BJ (cell line): ENCODE measurements at places on chromosomes 3 and 15.
A peak's percentile ranks its signal among the peaks of the same experiment; 100 is the strongest.

DNA sequence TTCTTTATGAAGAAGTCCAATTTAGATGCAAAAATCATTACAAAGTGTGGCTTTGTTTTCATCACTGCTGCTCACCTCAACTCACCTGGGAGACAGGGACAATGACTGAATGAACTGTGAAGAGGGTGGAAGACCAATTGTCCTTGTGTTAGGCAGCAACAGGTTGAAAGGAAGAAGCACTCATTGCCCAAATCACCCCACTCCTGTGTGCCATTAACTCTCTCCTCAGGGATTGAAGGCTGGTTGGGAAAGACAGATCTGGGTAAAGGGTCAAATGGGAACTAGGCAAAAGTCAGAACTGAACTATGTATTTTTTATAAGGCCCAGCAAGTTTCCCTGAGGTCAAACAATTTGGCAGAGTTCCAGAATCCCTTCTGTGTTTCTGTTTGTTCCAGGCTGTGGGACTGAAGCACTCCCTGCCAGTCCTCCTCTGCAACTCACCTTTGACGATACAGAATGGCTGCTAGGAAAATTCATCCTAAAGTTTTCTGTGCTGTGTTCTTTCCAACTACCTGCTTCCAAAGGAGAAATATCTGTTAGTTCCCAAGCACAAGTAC lies 68.6 kb upstream of the CCDC39 start:
- no peak for DNase-seq

DNA sequence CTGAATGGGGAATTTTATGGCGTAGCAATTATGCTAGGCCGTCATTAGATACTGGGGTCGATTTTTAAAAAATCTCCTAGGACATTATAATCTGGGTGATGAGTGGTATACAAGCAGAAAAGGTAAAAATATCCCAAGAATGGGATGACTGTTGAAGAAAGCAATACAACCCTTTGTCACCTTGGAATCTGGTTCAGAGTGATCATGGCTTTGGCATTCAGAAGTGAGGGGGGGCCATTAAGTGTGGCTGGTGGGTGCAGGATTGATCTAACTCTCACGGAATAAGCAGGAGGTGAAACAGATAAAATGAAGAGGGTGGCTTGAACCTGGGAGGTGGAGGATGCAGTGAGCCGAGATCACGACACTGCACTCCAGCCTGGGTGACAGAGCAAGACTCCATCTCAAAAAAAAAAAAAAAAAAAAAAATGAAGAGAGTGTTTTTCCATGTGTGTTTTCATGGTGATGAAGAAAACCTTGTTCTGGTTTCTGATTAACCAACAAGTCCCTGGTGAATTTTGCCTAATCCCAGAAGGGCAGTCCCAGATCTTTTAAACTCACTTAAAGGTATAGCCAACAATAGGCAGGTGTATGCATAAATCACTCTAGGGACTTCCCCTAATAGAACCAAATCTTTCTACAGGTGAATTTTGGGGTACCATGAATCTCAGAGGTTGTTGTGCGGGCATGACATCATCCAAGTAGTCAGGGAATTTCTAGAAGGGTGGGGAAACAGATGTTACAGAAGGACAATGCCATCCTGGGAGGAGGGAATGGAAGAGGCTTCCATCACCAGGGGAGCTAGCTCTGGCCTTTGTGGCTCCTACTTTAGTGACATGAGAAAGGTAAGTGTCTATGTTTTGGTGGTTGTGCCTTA lies 3.1 kb upstream of the RAD54L2 start:
- no peak for DNase-seq

DNA sequence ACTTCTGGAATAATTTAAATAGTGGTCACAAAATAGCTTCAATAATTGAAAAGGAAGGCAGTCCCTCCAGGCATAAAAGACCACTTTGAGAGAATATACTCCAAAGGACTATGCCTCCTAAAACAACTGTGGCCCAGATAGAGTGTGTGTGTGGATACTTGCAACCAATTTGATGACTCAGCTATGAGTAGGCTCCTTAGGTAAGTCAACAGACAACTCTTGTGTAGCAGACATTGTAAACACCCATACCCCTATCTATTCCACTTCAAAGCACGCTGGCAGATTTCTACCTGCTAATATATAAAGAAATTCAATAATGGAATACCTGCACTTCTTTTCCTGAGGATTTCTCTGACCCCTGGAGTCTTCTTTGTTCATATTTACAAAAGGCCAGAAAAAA lies 254.5 kb downstream of the NEK10 start:
- DNase-seq = no peak

DNA sequence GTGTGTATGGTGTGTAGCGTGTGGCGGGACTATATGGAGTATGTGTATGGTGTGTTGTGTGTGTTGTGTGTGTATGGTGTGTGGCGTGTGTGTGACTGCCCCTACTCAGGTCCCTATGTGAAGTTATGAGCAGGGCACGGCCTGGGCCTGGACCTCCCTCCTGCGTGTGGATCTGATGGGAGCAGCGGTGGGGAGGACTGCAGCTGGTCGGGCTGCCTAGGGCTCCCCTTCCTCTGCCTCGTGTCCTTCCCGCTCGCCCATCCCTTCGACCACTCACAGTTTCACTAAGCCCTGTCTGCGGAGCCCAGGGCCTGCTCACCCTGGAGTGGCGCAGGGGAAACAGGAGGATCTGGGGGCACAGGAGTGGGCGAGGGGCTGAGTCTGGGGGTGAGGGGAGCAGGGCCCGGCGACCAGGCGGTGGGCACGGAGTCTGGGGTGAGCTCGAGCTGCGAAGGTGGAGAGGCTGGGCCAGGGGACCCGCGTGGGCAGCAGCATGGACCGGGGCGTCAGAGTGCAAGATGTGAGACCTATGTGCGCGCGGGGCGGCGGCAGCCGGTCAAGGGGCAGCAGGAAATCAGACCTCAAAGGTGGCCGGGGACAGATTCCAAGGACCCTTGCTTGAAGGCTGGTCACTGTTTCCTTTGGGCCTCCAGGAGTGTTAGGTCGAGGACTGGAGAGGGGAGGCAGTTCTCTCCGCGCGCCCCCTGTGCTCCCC lies 26.6 kb downstream of the GABRA5 start:
- no peak for DNase-seq

DNA sequence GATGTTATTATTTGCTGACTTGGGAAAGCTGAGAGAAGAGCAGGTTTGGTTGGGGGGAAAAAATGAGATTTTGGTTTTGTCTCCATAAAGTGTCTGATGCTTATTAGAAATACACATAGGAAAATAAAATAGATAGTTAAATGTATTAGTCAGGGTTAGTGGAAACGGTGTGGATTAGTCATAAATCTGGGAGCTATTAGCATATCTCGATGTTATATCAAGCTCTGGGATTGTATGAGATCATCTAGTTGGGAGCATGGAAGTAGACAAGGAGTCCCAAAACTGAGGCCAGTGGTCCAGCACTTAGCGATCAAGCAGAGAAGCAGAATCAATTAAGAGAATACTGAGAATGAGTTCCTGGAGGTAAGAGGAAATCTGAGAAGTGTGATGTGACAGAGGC lies 845.5 kb downstream of the ROBO2 start:
- no peak for DNase-seq

GRCh38 chr3:16126634-16127033 lies 47.8 kb upstream of the GALNT15 start:
- DNase-seq = no peak

DNA sequence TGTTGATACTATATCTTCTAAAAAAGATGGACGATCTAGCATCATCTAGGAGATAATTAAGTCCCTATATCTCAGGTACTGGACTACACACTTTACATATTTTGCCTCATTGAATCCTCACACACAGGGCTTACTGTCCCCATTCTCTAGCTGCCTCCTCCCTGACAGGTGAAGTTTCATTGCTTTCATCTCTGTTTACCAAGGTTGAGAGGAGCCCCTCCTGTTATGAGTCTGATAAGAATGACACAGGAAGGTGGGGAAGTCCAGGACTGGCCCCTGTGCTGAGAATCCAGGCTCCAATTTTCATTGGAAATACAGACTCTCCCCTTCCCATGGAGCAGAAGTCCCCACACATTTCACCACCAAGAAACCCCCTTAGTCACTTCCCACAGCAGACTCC lies 105.2 kb downstream of the XXYLT1 start:
- no peak for DNase-seq

DNA sequence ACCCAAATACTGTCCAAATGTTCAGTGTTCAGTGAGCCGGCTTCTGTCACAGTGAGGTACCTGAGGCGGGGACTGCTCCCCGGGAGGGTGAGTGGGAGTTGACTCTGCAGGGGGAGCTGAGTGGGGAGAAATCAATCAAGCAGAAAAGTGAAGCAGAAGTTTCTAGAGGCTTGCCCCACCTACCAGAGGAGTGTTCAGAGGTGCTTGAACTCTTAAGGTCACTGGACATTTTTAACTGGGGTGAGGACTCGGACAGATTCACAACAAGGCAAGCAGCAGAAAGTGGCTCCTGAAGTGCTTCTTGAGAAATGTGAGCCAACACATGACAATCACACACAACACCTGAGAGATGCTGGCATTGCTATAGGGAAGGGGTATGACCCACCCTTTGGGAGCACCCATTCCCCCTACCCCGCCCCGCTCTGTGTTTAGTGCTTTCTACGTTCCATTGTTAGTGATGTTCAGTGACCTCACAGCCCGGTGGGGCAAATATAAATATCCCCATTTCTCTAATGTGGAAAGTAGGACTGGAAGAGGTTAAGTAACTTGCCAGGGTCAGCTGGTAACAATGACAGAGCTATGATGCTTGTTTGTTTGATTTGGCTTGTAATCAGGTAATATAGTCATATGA lies 48.6 kb upstream of the AKAP13 start:
- no peak for DNase-seq

DNA sequence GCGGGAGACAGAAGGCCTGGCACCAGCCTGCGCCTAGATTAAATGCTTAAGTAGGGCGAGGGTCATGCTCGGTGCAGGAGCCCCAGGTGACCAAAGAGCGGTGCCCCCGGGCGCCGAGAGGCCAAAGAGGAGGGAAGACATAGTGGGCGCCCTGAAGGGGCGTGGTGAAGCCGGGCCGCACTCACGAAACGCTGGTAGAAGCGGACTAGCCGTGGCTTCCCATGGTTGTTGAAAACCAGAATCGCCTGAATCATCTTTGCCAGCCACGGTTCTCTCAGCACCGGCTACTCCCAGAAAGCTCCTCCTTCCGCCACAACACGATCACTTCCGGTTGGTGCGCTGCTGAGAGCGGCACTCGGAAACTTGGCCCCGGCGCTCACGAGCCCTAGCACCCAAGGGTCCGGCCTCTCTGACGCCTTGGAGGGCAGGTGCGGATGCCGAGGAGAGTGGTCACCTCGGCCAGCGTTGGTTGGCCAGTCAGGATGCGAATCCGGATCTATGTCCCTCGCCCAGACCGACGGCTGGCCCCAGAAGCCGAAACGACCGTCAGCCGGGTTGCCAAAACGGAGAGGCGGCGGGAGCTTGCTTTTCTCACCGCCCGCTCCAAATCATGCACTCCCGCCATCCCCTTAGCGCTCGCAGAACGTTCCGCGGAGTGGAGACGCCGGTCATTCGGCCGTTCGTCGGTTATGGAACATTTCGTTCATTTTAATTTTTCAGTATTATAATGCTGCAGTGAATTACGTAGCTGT lies at the start of gene AP3S2:
Gene AP3S2 (minus strand): TSS at position 299 of the 752 bp plus-strand sequence. CDS start 45 bp downstream, at position 254.
- peak; percentile 41 for DNase-seq

GRCh38 chr15:78422571-78423340 lies 15.3 kb upstream of the IREB2 start:
- DNase-seq = no peak

DNA sequence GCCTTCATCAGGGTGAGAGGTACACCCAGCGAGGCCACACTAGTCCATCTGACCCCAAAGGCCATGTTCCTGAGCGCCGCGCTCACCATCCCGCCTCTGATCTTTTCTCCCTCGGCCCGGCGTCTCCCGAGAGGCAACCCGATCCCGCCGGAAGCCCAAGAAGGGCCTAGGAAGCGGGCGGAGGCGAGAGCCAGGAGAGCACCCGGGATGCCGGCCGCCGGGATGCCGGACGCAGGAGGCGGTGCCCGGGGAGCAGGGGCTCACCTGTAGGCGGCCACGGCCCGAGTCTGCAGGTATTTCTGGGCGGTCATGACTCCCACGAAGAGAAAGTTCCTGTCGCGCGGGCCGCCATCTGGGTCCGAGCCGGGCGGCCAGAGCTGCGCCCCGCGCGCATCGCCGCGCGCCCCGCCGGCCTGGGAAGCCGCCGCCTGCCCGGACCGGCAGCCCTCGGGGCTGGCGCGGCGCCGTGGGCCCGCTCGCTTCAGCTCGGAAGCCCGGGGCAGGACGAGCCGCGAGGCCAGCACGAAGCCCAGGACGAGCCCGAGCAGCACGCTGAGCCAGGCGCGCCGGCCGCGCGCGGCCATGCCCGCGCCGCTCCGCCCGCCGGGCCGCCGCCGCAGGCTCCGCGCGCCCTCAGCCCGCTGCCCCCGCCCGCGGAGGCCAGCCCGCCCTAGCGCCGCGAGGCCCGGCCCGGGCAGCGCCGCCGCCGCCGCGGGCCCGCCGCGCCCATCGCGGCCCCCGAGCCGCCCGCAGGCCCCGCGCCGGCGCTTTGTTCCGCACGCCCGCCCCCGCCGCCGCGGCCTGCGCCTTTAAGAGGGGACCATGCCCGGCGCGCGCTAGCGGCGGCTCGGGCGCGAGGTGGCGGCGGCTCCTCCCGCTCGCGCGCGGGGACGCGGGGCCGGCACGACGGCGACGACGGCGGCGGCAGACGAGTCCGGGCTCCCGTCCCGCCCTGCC lies 697 bp downstream of the CHSY1 start:
- no peak for DNase-seq

DNA sequence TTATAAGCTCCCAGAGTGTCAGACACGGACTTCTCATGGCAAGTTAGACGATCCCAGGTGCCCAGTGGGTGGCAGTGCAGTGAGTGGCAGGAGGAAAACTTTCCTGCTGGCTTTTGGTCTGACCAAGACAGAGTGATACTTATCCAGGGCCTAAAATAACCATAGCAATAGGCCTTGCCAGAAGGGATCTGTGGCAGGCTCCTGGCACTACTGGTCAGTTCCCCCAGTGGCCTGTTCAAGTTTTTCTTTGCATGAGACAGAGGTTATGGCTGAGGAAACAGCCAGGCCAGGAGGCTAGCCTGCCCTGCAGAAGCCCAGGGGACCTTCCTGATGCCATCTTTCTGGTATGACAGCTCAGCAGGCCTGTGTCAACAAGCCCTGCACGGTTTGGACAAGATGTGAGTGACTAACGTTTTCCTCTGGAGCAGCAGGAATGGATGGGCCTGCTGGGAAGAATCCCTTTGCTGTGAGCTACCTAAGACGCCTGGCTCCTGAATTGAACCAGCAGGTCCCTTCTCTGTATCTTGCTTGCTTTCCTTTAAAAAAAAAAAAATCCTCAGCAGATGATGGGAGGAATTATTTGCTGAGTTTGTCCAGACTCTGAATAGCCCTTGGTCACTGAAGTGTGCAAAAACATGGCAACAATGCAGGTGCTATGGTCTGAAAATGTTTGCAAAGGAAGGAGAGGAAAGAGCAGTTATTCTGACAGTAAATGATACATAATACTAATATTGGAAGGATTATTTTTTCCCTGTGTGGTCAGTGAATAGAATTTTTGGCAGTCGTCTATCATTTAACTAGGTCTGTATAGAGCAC lies 18.0 kb downstream of the SCG5 start:
- DNase-seq = no peak

GRCh38 chr3:143471705-143472104 lies 352.1 kb downstream of the CHST2 start:
- no peak for DNase-seq

- no peak for DNase-seq
These were observed 228.0 kb downstream of the UACA start for GRCh38 chr15:70535071-70535954.

- no peak for DNase-seq
These were observed 101.3 kb upstream of the CACNA2D3 start for GRCh38 chr3:54021071-54021470.
